ENCODE measurements at places on chromosomes 6 and 20.
A peak's percentile ranks its signal among the peaks of the same experiment; 100 is the strongest.

DNA sequence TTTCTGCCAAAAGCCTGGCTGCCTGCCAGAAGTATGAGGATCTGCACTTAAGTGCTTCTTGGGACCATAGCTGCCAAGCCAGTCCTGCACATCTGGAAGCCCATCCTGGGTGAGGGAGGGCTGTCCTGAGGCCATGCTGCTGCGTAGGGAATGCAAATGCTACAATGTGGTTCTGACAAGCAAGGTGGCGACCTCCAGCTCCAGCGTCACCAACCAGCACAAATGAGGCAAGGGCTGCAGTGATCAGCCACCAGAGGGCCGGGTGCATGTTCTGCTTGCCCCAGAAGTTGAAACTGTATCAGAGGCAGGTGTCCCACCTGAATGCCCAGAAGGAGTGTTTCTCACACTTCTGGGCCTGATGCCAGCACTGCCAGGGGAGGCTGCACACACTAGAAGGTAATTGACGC lies 99.1 kb upstream of the KCNQ5 start:
- H3K27ac ChIP-seq: no peak overlapping the region
- no peaks in the 10 kb centered on the region for H3K36me3 ChIP-seq
- H3K4me1 ChIP-seq: no peaks in the 10 kb centered on the region
- H3K4me3 ChIP-seq: no peak overlapping the region

DNA sequence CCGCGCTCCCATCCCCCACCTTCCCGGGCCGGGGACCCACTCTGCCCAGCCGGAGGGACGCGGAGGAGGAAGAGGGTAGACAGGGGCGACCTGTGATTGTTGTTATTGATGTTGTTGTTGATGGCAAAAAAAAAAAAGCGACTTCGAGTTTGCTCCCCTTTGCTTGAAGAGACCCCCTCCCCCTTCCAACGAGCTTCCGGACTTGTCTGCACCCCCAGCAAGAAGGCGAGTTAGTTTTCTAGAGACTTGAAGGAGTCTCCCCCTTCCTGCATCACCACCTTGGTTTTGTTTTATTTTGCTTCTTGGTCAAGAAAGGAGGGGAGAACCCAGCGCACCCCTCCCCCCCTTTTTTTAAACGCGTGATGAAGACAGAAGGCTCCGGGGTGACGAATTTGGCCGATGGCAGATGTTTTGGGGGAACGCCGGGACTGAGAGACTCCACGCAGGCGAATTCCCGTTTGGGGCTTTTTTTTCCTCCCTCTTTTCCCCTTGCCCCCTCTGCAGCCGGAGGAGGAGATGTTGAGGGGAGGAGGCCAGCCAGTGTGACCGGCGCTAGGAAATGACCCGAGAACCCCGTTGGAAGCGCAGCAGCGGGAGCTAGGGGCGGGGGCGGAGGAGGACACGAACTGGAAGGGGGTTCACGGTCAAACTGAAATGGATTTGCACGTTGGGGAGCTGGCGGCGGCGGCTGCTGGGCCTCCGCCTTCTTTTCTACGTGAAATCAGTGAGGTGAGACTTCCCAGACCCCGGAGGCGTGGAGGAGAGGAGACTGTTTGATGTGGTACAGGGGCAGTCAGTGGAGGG lies 2.8 kb downstream of the SOX4 start:
- peak overlapping the region; percentile 75 for H3K4me3 ChIP-seq
- peak overlapping the region; percentile 93 for H3K27ac ChIP-seq
- peaks cover 9% of the 10 kb centered on the region for H3K4me1 ChIP-seq
- H3K36me3 ChIP-seq: no peaks in the 10 kb centered on the region
- H3K27me3 ChIP-seq: peaks cover 4% of the 10 kb centered on the region
- no peak for DNase-seq

DNA sequence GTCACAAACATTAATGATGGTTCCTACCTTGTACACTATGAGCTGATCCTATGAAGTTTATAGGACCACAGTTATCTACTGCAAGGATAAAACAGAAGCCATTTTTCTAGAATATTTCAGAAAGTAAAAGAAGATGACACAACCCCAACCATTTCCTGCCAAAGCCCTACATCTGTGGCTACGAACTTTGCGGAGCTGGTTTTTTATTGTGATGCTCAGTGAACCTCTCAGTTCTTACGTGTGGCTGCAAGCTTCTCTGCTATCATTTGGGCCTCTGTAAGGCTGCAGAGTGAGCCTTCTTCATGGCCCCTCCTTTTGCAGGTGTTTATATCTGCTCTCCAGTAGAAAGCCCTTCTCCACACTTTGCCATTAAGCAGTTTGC lies 17.8 kb upstream of the TAGAP start:
- no peak overlapping the region for H3K4me3 ChIP-seq
- no peak for DNase-seq

DNA sequence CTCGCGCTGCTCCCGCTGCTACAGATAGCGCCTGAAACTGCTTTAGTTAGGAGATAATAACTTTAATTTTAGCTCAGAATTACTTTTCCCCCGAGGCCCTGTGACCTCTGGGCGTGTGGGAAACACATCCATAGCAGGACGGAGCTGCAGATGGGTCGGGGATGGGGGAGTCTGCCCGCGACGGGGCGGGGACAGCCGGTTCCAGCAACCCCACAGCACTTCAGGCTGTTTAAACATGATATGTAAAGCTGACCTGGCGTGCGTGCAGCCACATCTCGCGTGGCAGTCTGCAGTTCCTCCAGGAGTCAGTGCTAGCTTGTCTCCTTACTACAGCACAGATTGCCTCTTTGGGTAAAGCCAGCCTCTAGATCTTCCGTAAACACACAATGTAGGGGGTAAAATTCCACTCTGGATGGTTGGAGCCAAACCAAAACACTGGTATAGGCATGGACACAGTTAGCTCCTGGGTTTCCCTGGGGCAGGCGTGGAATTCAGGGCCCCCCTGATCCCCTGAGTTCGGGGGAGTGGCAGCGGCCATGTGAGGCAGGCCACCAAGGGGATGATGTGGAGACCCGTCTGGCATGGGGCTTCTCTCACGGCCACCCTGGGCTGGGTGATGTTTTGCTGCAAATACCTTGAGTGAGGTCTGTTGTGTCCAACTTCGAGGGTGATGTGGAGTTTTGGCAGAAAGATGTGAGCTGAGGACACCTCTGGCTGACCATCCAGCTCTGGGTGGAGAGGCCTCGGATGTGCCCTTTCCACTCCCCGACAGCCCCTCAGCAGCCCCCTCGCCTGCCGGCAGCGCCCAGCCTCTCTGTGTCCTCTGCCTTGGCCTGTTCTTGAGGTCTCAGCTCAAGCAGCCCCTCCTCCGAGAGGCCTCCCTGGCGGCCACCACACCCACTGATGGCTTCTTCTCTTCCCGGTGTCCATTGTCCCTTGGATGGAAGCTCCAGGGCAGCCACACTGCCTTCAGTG lies 214.5 kb downstream of the TAF4 start:
- H3K27ac ChIP-seq: no peak overlapping the region
- no peaks in the 10 kb centered on the region for H3K36me3 ChIP-seq
- DNase-seq: no peak
- H3K27me3 ChIP-seq: no peaks in the 10 kb centered on the region
- H3K4me3 ChIP-seq: no peak overlapping the region

DNA sequence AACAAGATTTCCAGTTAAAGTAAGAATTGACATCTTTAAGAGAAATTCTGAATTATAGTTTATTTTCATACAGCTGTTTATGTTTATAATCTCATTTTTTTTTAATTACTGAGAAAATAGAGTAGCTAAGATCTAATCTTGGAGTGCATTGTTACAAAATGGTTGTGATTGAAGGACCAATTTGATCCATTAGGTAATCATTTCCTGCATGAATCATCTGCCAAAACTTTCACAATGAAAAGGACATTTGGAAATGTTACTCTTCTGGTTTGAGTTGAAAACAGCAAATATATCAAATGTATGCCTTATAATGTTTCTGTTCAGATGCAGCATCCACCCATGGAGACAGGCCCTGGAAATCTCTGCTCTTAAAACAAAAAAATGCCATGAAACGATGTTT lies 19.0 kb downstream of the TUBB2A start:
- no peaks in the 10 kb centered on the region for H3K27me3 ChIP-seq
- H3K4me1 ChIP-seq: peaks cover 7% of the 10 kb centered on the region
- peaks cover 95% of the 10 kb centered on the region for H3K36me3 ChIP-seq
- peak overlapping the region; percentile 11 for H3K27ac ChIP-seq
- H3K4me3 ChIP-seq: no peak overlapping the region
- DNase-seq: no peak

GRCh38 chr20:51345601-51346101 lies 196.9 kb downstream of the NFATC2 start:
- H3K27me3 ChIP-seq: no peaks in the 10 kb centered on the region
- no peak for DNase-seq
- H3K4me3 ChIP-seq: no peak overlapping the region

- no peaks in the 10 kb centered on the region for H3K27me3 ChIP-seq
- no peak for DNase-seq
- H3K4me3 ChIP-seq: no peak overlapping the region
- H3K36me3 ChIP-seq: no peaks in the 10 kb centered on the region
- H3K27ac ChIP-seq: no peak overlapping the region
- no peaks in the 10 kb centered on the region for H3K4me1 ChIP-seq
Observed at GRCh38 chr6:75446241-75446880, 47.2 kb downstream of the FILIP1 start.

GRCh38 chr6:7785243-7786035 lies 59.5 kb downstream of the BMP6 start:
- H3K4me3 ChIP-seq: no peak overlapping the region
- H3K36me3 ChIP-seq: no peaks in the 10 kb centered on the region
- peak overlapping the region; percentile 34 for H3K27ac ChIP-seq
- no peak for DNase-seq
- H3K27me3 ChIP-seq: no peaks in the 10 kb centered on the region

DNA sequence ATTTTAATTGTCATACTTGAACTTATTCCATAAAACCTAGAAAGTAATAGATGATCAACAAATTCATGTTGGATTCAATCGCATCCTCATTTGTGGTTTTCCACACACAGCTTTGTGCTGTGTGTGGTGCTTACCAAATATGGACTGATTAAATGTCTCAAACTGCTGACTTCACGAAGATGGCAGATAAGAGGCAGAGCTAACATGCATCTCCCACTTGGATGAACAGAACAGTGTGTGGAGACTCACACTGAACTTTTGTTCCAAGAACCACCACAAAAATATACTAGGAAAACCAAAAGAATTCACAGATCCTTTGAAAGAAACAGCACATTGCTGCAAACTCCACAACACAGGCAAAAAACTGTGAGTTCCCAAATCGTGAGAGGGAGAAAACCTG lies 603.7 kb downstream of the TENT5A start:
- H3K36me3 ChIP-seq: no peaks in the 10 kb centered on the region
- no peaks in the 10 kb centered on the region for H3K4me1 ChIP-seq
- H3K4me3 ChIP-seq: no peak overlapping the region
- no peaks in the 10 kb centered on the region for H3K27me3 ChIP-seq

- no peak overlapping the region for H3K27ac ChIP-seq
- no peak overlapping the region for H3K4me3 ChIP-seq
- H3K4me1 ChIP-seq: peaks cover 54% of the 10 kb centered on the region
- no peaks in the 10 kb centered on the region for H3K27me3 ChIP-seq
- DNase-seq: no peak
Observed at GRCh38 chr20:2878515-2878914, 5.2 kb downstream of the PTPRA start.

- H3K4me3 ChIP-seq: no peak overlapping the region
- H3K36me3 ChIP-seq: no peaks in the 10 kb centered on the region
- H3K27ac ChIP-seq: no peak overlapping the region
- DNase-seq: no peak
- H3K4me1 ChIP-seq: peaks cover 11% of the 10 kb centered on the region
- H3K27me3 ChIP-seq: no peaks in the 10 kb centered on the region
Observed at GRCh38 chr6:122049341-122049740, 350.1 kb upstream of the HSF2 start.

DNA sequence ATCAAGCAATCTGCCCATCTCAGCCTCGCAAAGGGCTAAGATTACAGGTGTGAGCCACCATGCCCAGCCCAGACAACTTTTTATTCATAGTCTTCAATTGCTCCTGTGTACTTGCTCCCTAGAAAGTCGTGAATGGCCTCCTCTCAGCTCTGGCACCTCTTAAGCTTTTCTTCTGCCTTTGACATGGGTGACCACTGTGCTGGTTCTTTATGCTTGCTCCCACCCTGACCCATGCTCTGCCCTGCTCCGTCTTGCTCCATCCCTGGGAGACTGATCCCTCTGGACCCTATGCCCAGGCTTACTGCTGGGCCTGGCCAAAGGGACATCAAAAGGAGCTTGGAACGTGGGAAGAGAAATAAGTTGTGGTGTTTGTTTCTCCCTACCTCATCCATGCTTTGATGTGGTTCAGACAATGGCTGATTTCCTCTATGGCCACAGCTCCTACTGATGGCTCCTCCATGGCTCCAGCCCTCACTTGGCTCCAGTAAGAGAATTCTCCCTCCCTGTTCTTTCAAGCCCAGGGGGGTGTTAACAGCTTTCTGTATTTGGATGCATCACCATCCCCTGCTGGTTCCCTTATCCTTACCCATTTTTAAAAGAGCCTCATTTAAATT lies 7.7 kb upstream of the TREM2 start:
- no peak overlapping the region for H3K4me3 ChIP-seq
- H3K4me1 ChIP-seq: no peaks in the 10 kb centered on the region
- DNase-seq: no peak
- H3K27ac ChIP-seq: no peak overlapping the region

DNA sequence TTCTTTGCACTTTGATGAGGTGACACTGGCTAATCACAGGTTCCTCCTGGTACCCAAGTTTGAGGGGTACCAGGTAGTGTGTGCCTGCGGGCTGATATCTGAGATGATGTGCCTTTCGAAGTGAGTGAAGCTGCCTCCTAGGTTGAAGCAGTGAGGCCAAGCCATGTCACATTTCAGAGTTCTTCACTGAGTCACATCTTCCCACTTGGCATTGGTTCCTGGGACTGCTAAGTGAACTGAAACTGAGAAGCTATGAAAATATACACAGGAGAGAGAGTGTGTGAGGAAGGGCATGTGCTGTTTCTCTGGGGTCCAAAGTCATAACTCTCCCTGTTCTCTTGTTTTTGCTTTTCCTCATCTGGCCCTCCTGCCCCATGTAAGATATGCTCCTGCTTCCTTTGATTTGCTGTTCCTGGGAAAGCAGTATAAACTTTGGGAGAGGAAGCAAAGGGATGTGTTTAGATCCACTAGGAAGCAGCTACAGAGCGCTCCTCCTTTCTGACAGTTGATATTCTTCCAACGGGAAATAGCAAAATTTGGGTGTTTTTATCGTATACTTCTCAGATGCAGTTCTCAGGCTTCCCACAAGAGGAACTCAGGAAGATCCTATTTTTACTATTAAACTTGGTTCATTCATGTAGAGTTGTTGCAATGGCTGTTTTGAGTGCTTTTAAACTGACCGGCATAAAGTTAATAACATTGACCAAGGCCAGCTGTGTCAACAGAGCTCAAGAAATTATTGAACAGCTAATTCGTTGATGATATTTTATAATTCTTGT lies 153.7 kb downstream of the MOXD1 start:
- no peaks in the 10 kb centered on the region for H3K27me3 ChIP-seq
- no peak overlapping the region for H3K4me3 ChIP-seq
- peaks cover 35% of the 10 kb centered on the region for H3K4me1 ChIP-seq

DNA sequence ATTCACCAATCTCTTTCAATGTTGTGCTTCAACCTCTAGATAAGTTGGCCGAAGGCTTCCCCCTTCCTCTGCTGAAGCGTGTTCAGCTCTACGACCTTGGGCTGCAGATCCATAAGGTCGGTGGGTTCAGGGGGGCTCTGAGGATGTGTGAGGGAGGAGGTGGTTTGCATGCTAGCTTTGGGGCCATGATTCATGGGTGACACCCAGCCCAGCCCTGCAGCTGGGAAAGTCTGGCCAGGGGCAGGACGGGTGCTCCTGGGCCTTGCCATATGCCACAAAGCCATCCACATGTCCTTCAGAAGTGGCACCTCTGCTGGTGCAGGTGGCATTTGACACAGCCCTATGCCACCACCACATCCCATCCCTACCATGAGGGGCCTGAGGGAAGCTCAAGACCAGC lies 27.6 kb downstream of the LBP start:
- no peak overlapping the region for H3K4me3 ChIP-seq
- no peak for DNase-seq
- no peaks in the 10 kb centered on the region for H3K4me1 ChIP-seq
- H3K27ac ChIP-seq: no peak overlapping the region
- no peaks in the 10 kb centered on the region for H3K27me3 ChIP-seq
- H3K36me3 ChIP-seq: no peaks in the 10 kb centered on the region
